ENCODE measurements at places on chromosomes 4 and X. TPM values are rescaled to one million over a fixed set of nuclear protein-coding genes. Genes with fewer than 3 reads are reported as not detected.

PNMA5 gene
- polyA plus RNA-seq, result 0.07 TPM

FAM47A gene
- not detected for polyA plus RNA-seq

ADAMTS3 gene
- polyA plus RNA-seq, result 8.0 TPM

TGIF2LX gene
- not detected for polyA plus RNA-seq

CTAG1B gene
- polyA plus RNA-seq, result not detected

RAB39B gene
- polyA plus RNA-seq, result not detected

ETDB gene
- not detected for polyA plus RNA-seq

CMC4 gene
- 19.8 TPM for polyA plus RNA-seq

THAP9 gene
- 3.4 TPM for polyA plus RNA-seq

MAGEC2 gene
- polyA plus RNA-seq, result 77.6 TPM

TCEAL6 gene
- not detected for polyA plus RNA-seq

AREG gene
- polyA plus RNA-seq, result 3.8 TPM

NUP54 gene
- polyA plus RNA-seq, result 55.1 TPM

GPR143 gene
- polyA plus RNA-seq, result not detected

DRD5 gene
- not detected for polyA plus RNA-seq

NOX1 gene
- polyA plus RNA-seq, result not detected

BTK gene
- 65.2 TPM for polyA plus RNA-seq

GIMD1 gene
- polyA plus RNA-seq, result not detected

C4orf50 gene
- polyA plus RNA-seq, result not detected

CC2D2A gene
- 2.0 TPM for polyA plus RNA-seq

CCDC120 gene
- polyA plus RNA-seq, result 2.2 TPM

ELF4 gene
- 28.4 TPM for polyA plus RNA-seq

FGD1 gene
- 0.07 TPM for polyA plus RNA-seq

GLUD2 gene
- 5.6 TPM for polyA plus RNA-seq

CCSER1 gene
- polyA plus RNA-seq, result not detected

TLL1 gene
- not detected for polyA plus RNA-seq

FAT1 gene
- 12.2 TPM for polyA plus RNA-seq

SLC7A11 gene
- polyA plus RNA-seq, result 13.5 TPM

TSPAN7 gene
- polyA plus RNA-seq, result 0.07 TPM

TCP11X2 gene
- polyA plus RNA-seq, result not detected

HAND2 gene
- polyA plus RNA-seq, result 4.9 TPM

MAGEA10 gene
- not detected for polyA plus RNA-seq

BST1 gene
- not detected for polyA plus RNA-seq

HTN3 gene
- not detected for polyA plus RNA-seq
